ENCODE measurements at places on chromosomes 4 and X.

GRCh38 chr4:103171006-103171405, 27.1 kb downstream of the CENPE start:
- DNase-seq = no peak

- no peak for DNase-seq
These were observed 60.9 kb upstream of the SOD3 start for GRCh38 chr4:24734511-24734910.

DNA sequence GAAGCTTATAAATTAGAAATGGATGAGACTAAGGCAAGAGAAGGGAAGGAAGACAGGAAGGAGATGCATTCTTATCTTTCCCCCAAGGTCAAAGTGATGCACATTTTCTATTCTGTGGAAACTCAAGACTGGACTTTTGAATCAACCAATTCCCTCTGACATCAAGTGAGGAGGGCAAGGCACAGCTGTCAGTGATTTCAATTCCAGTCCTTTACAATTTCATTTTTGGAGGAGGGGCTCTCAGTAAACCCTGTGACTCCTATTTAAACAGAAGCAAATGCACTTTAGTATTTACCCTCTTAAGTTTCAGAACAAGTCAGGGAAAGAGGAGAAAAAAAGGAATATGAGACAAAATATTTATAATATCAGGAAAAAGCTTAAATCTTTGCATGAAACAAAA, 134.0 kb downstream of the MGST2 start:
- no peak for DNase-seq

- DNase-seq = no peak
These were observed 435.8 kb upstream of the CPEB2 start for GRCh38 chr4:14566518-14566917.

DNA sequence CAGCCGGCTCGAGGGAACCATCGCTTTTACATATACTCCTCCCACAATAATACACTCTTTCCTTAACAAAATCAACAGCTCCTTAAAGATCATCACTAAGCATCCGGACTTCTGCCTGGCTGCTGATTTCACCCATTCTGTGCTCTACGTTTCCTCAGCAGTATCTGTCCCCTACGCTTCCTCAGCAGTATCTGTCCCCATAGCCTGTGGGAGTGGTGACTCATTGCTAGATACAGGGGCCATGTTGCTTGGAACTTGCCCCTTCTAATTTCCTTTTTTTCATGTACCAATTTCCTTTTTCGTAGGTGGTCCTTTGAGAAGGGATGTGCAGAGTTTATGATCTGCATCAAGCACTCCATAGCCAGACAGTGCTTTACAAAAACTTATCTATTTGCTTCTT, 18.6 kb downstream of the MAP3K15 start:
- DNase-seq = no peak

DNA sequence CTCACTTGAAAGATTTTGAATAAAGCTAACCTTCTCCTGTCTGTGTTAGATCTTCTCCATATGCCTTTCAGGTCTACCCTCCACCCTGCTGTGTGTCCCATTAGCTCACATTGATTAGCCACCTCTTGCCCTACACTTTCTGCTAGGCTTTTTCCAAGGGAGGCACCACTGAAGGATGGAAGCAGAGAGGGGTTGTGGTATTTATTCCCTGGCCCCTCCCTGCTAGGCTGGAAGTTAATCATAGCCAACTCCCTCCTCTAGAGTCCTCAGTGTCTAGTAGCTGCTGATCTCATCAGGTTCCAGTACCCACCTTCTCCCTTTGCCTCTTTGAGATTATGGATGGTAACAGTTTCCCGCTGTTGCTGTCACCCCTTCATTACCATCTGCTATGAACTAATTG, 8.9 kb upstream of the SMIM43 start:
- no peak for DNase-seq

DNA sequence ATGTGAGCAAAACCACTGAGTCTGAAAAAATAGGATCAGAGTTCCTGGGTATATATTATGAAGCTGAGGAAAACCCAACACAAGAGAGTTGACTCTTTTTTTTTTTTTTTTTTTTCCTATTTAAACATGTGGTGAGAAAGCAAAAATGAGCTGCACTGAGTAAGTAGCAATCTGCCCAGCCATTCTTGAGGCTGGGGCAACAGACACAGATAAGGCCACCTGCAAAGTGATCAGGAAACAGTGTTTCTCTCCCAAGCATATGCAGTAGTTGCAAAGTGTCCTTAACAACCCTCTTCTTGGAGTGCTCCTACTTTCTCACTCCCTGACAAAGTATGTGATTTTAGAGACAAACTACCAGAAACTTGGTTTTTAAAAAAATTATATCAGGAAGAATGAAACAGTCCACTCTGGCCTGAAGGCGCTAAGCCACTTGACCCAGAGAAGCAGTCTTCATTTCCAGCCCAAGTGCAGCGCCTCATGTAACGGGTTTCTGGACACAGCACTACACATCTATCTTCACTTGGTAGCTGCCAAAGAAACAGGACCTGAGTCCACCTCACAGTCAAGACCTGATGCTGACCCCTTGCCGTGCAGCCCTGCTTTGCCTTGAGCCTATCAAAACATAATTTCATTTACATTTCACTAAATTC, 124.6 kb upstream of the MAP3K15 start:
- DNase-seq = no peak
